ENCODE measurements at places on chromosomes 11 and 22.
A peak's percentile ranks its signal among the peaks of the same experiment; 100 is the strongest.

- no peak for DNase-seq
These were observed 139.4 kb downstream of the PAX6 start for GRCh38 chr11:31671681-31672080.

DNA sequence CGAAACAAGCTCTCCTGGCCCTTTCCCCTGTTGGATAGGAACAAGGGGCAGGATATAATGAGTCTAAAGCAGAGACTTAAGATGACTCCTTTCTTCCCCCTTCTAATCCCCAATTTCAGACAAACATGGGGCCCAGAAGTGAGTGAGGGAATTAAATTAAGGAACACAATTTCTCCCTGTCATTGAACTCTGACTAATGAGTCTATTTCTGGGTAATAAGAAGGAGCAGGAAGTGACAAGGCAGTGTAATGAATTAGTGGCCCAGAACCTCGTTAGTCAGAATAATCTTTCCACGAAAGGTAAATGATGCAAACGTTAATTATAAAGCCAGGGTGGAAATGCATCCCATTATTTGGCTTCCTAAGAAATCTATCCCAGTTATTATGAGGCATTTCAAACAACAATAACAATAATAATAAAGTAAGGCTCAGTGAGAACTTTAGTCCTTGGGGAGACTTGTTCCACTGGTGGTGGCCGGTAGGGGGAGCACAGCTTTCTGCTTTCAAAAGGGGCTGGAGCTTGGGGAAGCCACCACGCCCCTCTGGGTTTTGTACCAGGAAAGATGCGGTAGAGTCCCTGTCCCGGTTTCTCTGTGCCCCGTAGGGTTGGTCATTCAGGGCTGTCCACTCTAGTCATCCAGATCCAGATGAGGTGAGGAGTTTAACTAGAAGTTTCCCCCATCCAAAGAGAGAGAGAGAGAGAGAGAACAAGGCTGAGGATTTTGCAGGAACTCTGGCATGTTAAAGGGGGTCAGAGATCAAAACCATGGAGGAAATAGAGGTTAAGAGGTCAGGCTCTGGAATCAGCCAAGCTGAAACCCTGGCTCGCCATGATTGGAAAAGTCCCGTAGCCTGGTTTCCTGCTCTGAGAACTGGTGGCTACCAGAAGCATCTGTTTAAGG lies 298.3 kb downstream of the NTM start:
- no peak for DNase-seq

GRCh38 chr22:48863965-48864528 lies 963.6 kb downstream of the BRD1 start:
- DNase-seq, result no peak

DNA sequence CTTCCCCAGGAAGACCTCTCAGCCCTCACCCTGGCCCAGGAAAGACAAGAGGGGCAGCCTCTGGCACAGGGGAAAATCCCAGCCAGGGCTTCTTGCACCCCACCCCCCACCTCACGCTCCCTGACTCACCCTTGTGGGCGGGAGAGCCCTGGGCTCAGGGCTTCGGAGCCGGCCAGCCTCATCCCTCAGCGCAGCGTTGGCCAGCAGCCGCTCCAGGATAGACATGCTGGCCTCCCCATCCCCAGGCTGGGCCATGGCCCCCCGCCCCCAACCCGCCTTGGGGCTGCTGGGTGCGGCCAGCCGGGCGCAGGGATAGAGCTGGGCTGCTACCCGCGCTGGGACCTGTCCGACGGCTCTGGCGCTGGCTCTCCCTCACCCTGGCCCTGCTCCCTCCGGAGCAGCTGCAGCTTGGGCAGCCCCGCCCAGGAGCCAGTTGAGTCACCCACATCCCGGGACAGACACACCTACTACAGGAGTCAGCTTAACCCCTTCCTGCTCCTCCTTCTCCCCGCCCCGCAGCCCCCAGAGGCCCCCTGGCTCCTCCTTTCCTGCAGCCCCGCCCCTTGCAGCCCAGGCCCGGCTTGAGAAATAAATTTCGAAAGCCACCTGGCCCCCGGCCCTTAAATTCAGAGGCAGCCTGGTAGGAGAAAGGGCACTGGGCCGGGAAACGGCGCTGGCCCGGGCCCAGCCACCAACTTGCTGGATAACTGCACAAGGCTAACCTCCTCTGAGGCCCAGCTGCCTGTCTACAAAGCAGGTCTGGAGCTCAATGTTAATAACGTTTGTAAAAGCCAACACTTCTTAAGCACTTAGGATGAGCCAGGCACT lies 13.4 kb downstream of the TNKS1BP1 start:
- DNase-seq, result no peak

DNA sequence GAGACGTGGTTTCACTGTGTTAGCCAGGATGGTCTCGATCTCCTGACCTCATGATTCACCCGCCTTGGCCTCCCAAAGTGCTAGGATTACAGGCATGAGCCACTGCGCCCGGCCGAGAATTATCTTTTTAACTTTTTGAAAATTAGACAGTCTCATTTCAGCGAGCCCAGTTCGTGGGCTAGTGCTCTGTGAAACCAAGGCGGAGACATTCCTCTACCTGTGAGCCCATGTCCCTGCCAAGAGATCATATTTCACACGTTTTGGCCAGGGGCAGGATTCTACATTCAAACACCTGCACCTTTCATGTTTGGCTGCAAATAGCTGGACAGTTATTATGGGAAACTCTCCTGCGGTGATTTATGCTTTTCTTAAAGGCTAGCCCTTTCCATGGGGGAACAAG lies 60.3 kb downstream of the IRAG1 start:
- DNase-seq, result no peak

- no peak for DNase-seq
These were observed 82.6 kb downstream of the CACNA1I start for GRCh38 chr22:39652990-39653786.

DNA sequence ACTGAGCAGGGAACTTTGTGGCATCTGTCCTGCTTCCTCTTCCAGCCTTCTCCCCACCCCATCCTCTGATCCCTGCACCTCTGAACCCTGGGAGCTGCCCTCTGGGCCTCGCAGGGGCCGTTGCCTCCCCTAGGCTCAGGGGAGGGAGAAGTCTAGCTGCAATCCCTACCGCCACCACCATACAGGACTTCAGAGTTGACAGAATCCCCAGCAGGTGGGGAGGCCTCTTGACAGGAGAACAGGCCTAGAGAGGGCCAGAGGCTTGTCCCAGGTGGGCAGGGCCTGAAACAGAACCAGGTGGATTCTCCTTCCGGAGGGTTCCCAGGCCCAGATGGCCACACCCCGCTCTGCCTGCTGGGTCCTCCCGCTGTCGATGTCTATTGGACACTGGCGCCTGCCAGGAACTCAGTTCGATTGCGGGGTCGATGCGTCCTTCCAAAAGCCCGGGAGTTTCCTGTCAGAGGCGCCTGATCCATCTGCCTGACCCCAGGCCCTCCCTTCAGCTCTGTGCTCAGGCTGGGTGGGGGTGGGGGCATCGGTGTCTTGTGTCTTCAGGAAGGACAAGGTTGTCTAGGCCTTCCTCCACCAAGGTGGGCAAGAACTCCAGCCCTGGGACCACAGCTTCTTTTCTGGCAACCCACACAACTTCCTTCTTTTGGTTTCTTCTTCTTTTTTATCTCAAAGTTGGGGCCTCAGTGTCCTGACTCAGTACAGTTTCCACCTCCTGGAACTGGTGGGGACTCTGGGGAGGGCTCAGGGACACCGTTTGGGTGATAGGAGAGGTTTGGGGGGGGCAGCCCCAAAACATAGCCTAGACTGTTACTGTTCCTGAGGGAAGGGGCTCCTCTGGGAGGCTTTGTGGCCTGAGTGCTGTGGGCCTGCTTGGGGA lies 6.4 kb downstream of the STARD10 start:
- peak; percentile 68 for DNase-seq

GRCh38 chr11:77854838-77855237 lies 33.9 kb downstream of the AAMDC start:
- no peak for DNase-seq

- no peak for DNase-seq
These were observed 6.6 kb downstream of the SHANK2 start for GRCh38 chr11:71245601-71246391.

DNA sequence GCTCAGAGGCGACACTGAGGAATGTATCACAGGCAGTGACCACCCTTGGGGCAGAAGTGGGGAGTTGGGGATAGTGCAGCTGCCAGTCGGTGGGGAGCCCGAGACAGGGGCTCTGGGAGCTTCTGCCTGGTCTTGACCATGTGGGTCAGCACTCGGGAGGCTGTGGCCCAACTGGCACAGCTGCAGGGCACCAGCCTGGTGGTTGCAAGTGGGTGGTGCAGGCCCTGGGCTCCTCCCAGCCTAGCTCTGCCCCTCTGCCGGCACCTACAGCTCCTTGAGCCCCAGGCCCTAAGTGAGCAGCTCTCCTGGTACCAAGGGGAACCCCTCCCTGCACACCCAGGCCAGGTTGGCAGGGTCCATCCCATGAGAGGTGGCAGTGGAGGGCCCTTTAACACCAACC lies 12.6 kb upstream of the RASL10A start:
- DNase-seq, result no peak

- DNase-seq, result no peak
These were observed 37.1 kb downstream of the RPL27A start for GRCh38 chr11:8719721-8720120.

DNA sequence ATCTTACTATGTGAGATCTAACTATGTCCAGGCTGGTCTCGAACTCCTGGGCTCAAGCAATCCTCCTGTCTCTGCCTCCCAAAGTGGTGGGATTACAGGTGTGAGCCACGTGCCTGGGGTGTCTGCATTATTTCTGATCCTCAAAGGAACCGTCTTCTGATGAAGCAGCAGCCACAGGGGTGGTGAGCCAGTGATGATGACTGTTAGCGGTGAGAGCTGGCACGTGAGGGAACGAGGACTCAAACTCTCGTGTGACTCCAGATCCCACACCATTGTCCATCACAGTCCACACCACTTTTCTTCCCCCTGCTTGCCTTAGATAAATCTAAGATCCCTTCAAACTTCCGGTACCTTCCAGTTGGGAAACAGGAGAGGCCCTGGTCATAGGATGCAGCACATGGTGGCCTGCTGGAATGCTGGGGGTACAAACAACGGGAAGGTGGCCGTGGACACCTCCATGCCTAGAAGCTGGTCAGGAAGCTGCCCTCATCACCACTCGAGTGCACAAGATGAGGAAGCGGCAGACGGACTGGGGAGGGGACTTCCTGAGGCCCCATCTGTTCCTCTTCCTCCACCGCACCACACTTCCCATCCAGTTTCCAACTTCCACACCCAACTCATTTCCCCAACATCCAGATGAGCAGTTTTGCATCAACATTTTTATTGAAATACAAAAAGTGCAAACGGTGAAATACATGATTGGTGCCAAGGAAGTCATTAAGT lies 23.8 kb downstream of the ARHGAP1 start:
- DNase-seq, result no peak

DNA sequence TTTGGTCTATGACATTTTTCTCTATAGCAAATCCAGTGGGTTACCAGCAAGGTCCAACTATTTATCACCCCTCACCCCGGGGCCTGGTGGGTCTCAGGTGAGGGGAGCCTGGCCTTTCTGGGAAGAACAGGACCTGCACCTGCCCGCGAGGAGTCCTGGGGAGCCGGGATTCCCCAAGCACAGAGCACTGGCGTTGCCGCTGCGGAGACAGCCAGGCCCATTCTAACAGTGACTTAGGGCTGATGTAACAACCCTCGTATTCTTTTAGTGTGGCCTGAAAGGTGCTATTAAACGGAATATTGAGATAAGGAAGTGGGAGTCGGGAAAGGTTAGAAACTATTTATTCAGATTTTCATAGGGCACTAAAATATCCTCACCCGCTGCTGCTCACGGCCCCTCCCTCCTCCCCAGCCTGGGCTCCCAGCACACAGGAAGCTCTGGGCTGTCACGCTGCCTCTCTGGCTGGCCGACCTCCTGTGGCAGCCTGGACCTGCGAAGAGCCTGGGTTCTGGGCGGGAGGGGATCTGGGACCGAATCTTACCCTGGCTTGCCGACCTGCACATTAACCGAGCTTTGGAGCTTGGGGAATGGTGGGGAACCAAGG lies 141.2 kb downstream of the MIAT start:
- DNase-seq, result no peak

- no peak for DNase-seq
These were observed 188.0 kb downstream of the MAML2 start for GRCh38 chr11:96154802-96155520.

DNA sequence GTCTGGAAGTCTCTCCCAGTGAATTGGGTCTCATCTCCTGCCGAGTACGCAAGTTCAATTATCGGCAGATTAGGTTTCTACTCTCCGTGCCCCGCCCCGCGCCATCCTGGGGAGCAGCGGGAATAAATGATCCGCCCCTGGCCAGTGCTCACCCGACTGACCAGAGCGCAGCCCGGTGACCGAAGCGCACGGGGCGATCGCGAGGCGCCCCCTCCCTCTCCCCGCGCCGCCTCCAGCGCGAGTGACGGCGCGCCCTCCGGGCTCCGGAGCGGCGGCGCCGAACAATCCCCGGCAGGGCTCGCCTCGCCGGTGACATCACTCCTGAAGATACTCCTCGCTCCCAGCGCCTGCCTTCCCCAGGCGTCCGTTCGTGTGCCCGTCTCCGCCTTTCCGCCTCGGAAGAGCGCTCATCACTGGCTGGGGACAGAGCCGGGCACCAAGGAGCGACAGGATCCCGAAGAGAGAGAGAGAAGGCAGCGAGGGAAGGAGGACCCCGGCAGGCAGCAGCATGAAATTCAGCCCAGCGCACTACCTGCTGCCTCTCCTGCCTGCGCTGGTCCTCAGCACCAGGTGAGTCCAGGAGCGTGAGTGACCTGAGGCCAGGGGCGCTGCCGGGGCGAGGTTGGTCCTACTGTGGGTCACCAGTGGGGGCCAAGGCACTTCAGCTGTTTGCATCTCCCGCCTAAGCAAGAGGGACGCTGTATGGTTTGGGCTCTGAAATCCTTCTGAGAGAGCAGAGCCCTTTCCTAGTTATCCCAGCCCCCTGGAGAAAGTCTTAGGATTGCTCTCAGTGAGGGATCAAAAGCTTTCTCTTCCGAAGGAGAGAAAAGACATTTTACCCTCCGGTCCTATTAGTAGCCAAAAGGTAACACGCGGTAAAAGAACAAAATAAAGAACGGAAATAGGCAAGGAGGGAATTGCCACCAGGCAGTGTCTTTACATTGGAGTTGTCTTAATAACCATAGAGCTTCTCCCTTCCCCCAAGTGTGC lies at the start of gene LUZP2:
TSS of gene LUZP2 (plus strand) at position 318 of the 990 bp plus-strand sequence.
- no peak for DNase-seq

GRCh38 chr22:47929073-47929472 lies 1166.6 kb downstream of the TBC1D22A start:
- DNase-seq, result no peak

DNA sequence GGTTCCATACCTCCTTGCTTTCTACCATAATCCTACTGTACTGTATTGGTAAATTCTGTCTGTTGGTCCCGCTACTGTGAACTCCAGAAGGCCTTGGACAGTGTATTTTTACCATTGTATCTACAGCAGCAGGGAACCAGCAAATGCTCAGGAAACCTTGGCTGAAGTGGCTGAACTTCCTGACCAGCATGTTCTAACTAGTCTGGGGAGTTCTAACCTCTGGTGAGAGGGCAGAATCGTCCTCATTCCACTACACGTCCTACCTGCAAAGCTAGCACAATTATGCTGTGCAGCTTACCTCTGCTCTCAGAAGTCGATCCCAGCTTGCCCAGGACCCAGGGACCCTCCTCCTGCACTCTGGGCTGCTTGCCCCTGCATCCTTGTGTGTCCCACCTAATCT lies 283.1 kb downstream of the TENM4 start:
- DNase-seq, result no peak
